GM23338 (cell line): ENCODE measurements at places on chromosomes 3 and 15. TPM values are rescaled to one million over a fixed set of nuclear protein-coding genes. Genes with fewer than 3 reads are reported as not detected.

Gene NRROS
- 5.9 and 8.5 TPM in 2 replicates for total RNA-seq

Gene ENTPD3
- total RNA-seq, result 0.63 and 0.74 TPM in 2 replicates

Gene HTR3E
- total RNA-seq, result not detected in 2 replicates

GRCh38 chr3:71022551-71023335 lies 560.8 kb downstream of the FOXP1 start:
- peak; percentile 88 for DNase-seq

DNA sequence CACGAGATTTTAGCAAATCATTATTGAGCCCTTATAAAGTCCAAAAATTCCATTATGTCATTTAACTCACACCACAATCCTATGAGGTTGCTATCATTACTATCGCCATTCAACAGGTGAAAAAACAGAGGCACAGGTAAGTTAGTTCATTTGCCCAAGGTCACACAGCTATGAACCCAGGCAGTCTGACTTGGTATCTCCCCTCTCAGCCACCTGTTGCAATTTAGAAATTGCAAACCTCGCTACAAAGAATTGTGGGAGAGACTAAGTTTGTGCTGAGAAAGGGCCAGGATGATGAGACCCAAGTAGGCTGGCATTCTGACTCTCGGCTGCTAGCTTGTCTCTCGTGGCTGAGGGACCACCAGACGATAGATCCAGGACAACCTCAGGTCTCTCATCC lies 57.7 kb downstream of the LMCD1 start:
- no peak for DNase-seq

GRCh38 chr15:81317642-81318017 lies 6.3 kb downstream of the STARD5 start:
- DNase-seq, result no peak

Gene C3orf85
- not detected in 2 replicates for total RNA-seq

Gene COL8A1
- total RNA-seq, result 0.97 and 1.7 TPM in 2 replicates

DNA sequence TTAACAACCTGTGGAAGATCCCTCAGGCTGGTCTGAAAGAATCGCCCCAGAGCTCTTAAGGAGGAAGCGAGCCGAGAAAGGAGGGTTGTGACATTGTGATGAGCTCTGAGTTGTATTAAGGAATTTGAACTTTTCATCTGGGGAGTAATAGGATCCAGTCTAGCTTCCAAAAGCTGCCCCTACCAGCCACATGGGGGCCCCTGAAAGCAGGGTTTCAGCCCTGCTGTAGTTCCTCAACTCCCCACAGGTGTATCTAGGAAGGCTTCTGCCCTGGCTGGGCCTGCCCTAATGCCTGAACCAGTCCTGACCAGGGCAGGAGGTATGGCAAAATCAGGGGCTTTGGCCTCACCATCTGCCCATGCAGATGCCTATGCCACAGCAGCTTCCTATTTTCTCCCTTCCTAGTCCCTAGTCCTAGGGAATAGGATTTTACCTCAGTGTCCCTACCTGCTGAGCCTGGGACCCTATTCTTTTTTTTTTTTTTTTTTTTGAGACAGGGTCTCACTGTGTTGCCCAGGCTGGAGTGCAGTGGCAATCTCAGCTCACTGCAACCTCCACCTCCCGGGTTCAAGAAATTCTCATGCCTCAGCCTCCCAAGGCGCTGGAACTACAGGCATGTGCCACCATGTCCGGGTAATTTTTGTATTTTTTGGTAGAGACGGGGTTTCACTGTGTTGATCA lies 5.0 kb upstream of the AP3S2 start:
- peak; percentile 88 for DNase-seq

Gene EPHB3
- total RNA-seq, result 1.0 and 2.0 TPM in 2 replicates

GRCh38 chr3:116164039-116164438 lies 281.2 kb downstream of the LSAMP start:
- DNase-seq, result no peak

Gene ATXN7
- 8.0 and 17.2 TPM in 2 replicates for total RNA-seq

Gene P2RY12
- total RNA-seq, result not detected in 2 replicates

- DNase-seq, result no peak
These were observed 176.8 kb downstream of the ABHD5 start for GRCh38 chr3:43867436-43868072.

- DNase-seq, result no peak
These were observed 70.2 kb downstream of the APBA2 start for GRCh38 chr15:28955993-28956421.

- DNase-seq, result no peak
These were observed 323.3 kb downstream of the DIPK2A start for GRCh38 chr3:144294659-144295538.

Gene HRG
- not detected in 2 replicates for total RNA-seq

- no peak for DNase-seq
These were observed 42.8 kb downstream of the TLE3 start for GRCh38 chr15:70054884-70055387.

DNA sequence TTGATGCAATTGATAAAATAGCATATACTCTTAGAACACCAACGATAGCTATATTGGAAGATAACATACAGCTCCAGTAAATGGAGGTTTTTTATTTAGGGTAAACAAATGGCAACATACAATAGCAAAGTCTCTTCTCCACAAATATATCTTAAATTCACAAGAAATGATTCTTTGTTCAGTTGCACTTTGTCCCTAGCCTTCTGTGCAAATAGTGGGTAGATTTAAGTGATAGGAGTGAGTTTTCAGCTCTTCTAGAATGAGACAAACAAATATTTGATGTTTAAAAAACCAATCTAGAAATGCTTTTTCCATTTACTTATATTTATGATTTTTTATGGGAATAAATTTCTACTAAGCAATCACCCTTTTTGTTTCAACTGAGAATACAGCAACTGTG lies 253.8 kb downstream of the NEK10 start:
- DNase-seq, result no peak

DNA sequence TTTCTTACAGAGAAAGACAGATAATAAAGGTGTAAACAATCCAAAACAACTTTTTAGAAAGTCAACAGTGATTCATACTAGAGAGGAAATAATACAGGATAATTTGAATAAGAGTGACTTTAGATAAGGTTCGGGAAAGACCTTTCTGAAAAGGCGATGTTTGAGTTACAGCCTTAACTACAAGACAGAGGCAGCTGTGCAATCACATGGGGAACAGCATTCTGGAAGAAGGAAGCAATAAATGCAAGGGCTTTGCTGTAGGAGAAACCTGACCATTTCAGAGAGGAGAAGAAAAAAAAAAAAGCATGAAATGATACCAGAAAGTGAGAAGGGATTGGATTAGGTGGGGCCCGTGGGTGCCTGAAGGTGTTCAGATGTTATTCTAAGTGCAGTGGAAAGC lies 200.6 kb upstream of the ATP11B start:
- DNase-seq, result no peak

DNA sequence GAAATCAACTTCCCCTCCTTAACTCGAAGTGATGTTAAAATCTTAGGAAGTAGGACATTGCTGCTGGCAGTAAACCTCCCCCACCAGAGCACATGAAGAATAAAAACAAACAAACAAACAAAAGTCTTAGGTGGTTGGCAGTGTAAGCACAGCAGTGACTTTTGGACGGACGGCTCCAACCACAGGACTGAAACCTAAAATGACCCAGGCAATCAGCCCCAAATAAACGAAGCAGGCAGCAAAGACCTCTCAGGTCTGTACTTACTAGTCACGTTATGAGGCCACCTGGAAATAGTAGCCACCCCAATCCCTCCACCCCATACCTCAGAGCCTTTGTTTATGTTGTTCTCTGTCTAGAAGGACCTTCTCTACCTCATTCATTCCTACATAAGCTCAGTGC lies 33.5 kb upstream of the HES1 start:
- no peak for DNase-seq

Gene COL6A5
- total RNA-seq, result 0.03 TPM in 1 of 2 replicates, not detected in the other

DNA sequence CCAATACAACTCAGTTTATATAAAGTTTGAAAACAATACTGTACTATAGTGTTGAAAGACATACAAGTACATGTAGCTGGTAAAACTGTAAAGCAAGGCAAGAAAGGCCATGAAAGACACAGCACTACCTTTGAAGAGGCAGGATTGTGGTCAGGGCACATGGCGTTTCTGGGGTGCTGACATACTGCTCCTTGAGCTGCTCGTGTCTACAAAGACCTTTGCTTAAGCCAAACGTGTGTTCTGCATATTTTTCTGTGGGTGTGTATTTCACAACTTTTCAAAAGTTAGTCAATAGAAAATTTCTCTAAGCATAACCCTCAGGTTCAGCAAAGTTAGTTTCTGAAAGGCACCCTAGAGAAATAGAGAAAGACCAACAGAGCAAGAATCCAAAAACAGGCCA lies 14.1 kb upstream of the TOPAZ1 start:
- DNase-seq, result no peak

Gene HHATL
- not detected in 2 replicates for total RNA-seq

DNA sequence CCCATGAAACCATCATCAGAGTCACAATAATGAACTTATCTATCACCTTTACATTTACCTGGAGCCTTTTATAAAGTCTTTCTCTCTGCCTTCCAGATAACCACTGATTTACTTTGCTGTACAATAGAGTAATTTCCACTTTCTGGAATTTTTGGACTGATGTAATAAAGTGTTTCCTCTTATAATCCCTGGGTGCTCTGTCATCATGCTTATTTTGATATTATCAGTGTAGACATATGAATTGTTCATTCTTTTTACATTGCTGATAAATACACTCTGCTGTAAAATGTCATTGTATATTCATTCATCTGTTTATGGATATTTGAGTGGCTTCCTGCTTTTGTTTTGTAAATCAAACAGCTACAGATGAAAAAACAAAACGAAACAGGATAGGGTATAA lies 27.0 kb upstream of the IREB2 start:
- no peak for DNase-seq

DNA sequence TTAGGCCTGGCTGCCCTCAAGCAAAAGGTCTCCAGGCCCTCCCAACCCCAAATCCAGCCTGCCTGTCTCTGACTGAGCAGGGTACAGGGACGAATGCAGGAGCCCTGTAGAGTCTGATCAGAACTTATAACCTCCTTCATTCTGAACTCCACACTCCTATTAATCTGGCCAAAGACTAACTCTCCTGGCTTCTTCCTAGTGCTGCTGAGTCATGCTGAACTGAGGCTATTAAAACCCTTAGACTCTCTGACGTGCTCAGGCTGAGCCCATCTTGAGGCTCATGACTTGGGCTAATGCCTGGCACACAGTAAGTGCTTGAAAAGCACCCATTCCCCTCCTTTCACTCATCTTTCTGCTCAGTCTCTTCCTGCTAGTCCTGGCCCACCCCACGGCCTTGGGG lies 81.9 kb downstream of the NUP210 start:
- no peak for DNase-seq

DNA sequence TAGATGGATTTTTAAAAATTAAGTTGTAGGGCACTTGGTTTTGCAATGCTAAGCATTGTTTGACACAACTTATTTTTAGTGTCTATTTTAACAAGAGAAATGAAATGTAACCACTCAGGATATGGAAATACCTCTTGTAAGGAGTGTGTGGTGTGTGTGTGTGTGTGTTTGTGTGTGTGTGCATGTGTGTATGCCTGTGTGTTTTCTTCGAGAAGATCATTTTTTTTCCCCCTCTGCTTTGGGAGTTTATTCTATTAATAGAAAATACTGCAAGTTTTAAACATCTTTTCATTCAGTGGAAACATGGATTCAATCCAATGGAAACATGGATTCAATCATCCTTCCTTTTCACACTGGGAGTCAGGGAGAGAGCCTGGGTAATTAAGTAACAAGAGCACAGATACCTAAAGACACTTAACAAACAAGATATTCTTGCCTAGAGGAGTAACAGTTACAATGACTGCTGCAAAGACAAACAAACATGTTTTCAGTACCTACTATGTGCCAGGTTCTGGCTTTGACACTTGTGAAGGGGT lies 567.2 kb upstream of the TBL1XR1 start:
- no peak for DNase-seq
